AG08396 (cell line): ENCODE measurements at places on chromosomes 2 and 18.

- no peak for DNase-seq
Observed at GRCh38 chr2:241728000-241728399, 6.4 kb upstream of the D2HGDH start.

DNA sequence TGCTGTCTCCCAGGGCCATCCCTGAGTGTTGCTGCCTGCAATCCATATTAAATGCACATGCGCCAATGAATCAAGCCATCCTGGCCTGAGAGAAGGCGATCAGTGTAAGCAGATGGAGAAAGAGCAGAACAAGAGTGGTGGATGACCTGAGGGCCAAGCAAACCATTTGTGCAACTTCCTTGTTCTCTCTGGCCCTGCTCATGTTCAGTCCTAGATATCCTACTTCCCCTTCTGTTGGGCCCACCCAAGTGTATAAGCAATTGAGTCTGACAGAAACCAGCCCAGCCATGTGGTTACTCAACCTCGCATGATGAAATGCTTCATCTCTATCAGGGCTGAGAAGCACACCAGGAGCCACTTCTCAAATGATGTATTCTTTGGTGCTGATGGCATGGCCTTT lies 383.1 kb upstream of the ID2 start:
- DNase-seq: no peak

DNA sequence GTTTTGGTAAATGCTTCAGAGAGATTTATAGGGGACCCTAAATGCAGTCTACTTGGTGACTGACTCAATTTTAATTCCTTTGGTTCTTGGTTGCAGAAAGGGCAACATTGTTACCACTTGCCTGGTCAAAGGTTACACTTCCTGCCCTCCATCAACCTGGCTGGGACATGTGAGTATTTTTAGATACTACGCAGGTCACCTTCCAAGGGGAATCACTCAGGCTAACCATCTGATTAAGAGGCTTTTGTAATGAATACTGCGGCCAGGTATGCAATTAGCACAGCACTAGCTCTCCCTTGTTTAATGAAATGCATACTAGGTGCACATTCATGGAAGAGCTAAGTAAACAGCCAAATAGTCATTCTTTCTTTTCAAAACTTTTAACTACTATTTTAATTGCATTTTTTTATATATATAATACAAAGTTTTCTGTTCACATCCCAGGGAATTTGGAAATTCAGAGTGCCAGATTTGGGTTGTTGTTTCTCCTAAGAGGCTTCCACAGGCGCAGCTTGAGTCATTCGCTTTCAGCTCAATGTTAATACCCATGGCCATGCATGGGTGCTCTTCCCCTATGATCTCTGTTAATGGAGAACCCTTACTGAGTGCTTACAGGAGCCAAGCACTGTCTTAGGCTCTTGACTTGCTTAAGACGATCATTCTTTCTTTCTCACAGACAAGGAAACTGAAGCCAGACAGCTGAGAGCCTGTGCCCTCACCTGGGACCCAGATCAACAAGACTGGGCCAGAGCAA lies 152.2 kb downstream of the MTX2 start:
- no peak for DNase-seq

- no peak for DNase-seq
Observed at GRCh38 chr18:57080479-57080878, 66.4 kb upstream of the BOD1L2 start.

- peak; percentile 84 for DNase-seq
Observed at GRCh38 chr2:28621172-28622100, 125.6 kb downstream of the PLB1 start.

DNA sequence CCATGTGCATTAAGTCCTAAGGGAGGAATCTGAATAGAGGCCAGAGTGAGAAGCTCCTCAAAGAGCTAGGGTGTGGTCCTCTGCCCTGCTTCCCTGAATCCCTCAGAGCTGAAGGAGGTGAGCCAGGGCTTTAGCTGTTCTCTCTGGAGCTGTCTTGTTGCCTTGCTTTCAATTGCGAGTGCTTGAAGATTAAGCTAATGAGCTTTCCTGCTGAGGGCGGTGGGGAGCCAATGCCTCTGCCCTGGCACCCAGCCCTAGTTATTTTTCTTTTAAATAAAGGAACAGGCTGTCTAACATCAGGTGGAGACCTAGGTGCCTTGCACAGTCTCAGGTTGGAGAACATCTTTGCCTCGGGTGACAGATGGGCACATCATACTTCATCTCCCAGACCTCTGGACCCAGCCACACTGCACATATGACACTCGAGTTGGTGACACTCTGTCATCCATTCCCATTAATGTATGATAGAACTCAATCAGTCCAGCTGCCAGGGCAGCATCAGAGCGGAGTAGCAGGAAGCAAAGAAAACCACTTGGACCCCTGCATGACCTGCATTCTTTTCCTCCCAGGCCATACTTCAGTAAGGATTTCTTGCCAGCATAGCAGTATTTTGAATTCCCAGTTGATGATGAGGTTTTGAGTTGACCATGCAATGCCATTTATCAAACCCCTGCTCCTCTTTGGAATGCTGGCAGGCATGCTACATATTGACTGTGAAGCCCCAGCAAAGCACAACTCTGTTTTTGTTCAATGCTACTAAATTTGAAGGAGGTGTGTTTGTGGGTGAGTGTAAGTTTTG lies 292.7 kb downstream of the RNF144A start:
- no peak for DNase-seq

DNA sequence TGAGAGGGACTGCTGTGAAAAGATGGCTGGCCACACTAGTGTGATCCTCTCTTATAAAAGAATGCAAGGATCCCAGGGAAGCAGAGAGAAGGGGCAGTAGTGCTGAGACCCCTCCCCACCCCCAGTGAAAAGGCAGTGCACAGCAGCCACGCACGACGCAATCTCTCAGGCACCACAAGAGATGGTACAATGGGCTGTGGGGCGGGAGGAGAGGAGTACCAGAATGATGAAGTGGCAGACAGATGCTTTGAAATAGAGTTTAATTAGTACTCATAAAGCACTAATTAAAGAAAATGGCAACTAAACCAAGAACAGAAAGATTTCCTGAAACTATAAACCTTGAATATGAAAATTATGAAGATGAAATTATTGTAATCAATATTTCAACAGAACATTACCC lies 29.0 kb downstream of the B4GALT6 start:
- DNase-seq: no peak

- DNase-seq: no peak
Observed at GRCh38 chr2:439556-440402, 151.9 kb upstream of the ALKAL2 start.

GRCh38 chr2:207802650-207803049 lies 32.9 kb upstream of the FZD5 start:
- no peak for DNase-seq

DNA sequence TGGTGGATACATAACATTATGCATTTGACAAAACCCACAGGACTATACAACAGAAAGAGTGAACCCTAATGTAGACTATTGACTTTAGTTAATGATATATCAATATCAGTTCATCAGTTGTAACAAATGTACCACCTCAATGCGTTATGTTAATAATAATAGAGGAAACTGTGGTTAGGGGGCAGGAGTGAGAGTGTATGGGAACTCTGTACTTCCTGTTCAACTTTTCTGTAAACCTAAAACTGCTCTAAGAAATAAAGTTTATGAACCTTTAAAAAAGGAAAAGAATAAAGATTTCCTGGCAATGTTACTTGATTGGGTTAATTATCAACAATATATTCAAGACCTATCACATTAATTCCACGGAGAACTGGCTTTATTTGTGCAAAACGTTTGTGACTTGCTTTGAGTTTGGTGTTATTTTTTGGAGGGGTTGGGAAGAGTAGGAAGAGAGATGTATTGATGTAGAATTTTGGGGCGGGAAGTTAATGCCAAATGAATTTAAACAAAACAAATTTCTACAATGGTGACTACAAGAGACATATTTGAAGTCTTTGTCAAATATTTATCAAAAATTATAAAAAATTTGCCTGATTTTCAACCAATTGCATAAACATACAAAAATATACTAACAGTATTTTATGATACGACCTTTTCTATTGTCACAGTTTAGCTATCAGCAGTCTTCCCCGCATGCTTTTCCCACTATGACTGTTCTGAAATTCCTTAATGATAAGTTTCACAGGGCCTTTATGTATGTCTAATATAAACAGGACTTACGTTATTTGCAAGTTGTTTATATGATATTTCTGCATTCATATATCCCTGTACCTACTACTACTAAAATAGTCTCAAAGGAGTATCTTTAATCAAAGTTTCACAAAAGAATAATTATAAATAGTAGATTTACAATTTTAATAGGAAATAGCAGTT lies 2.1 kb upstream of the RTN4 start:
- no peak for DNase-seq

- no peak for DNase-seq
Observed at GRCh38 chr2:105582952-105583660, 161.6 kb upstream of the NCK2 start.

GRCh38 chr18:73274812-73275621 lies 407.2 kb upstream of the NETO1 start:
- DNase-seq: no peak

- DNase-seq: no peak
Observed at GRCh38 chr2:88892207-88892606, 200.7 kb downstream of the RPIA start.

DNA sequence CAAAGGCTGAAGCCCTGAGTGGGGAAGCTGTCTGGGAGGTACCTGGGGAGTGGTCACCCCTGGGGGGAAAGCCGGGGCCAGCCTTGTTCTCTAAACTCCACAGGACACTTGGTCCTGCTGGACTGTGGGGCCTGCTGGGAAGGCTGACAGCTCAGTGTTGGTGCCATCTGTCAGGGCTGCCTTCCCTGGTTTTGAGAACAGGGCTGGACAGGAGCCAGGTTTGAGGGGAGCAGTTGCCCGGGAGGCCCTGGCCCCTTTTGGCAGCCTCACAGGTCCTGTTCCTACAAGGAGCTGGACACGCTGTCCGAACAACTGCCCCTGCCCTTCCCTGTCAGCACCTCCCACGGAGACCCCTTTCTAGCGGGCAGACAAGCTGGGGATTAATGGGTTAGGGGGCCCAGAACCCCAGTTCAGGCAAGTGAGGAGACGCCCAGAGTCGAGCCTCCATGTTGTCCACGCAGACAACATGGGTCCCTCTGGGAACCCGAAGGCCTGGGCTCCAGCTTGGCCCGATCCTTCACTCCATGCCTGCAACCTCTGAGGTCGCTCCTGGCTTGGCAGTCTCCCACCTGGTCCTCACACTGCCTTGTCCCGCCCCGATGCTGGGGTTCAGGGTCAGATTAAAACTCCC lies 40.8 kb downstream of the ATOH8 start:
- DNase-seq: no peak

- DNase-seq: no peak
Observed at GRCh38 chr2:127107622-127107999, 657 bp upstream of the BIN1 start.

DNA sequence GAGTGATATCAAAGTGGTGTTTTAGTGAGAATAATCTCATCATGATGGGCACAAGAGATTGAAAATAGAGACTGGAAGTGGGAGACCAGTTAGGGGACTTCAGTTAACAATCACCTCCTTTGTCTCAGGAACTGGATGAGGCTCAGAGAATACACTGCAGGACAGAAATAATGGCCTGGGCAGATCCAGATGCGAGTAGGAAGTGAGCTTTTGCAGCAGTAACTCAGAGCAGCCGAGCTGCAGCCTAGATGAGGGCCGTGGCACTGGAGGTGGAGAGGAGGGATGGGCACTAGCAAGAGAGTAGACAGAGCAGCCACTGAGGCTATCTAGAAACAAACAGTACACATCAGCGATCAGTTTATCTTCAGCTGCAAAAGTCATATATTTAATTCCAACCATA lies 48.6 kb downstream of the CYB5A start:
- DNase-seq: no peak

DNA sequence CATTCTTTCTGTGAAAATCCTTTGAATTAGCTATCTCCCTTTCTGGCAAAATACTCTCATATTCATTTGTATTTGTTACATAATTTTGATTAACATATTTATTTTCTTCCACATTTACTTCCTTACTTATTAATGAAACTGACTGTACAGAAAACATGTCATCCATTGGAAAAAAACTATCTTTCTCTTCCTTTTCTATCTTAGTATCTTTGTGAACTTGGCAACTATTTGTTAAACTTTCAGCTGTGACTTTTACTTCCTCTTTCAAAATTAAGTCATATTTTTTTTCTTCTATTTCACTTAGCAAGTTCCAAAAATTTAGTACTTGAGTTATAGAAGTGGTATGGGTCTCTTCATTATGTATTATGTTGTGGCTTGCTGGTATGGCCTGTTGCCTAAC lies 2.6 kb downstream of the RAD51AP2 start:
- no peak for DNase-seq

DNA sequence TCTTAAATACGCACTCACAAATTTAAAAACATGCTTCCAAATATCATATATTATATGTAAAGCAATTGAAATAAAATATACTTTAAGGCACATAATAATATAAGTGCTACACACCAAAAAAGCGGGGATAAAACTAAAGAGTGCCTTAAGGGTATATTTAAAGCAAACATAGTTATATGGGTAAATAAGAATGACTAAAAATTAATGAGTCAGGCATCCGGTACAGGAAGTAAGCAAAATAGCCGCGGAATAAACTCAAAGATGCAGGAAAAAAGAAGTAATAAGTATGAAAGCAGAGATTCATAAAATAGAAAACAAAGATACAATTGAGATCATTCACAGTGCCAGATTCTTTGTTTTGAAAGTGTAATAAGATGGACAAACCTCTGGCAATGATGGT lies 503.5 kb upstream of the SOX11 start:
- no peak for DNase-seq

GRCh38 chr18:13268158-13269012 lies 49.8 kb downstream of the LDLRAD4 start:
- no peak for DNase-seq

DNA sequence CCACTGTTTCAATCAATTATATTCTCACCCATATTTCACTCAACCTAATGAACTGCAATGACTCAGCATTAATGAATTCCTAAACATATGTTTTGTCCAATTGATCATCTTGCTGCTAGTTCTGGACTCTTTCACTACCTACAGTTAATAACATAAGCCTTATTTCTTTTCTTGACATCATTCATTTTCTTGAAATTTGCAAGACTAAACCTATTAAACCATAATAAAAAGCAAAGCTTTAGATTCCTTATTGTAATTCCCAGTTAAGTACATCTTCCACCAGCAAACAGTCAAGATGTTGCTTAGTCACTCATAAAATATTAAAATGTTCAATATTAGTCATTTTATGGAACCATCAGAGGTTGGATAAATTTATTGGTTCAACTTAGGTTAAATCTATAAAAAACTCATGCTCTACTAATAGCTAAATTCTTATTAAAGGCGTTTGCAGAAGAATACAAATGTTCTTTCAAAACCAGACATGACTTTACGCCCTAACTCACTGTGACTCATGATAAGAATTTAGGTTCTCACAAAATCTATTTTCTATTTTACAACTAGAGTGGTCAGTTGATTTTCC lies 599.4 kb downstream of the RNF144A start:
- DNase-seq: no peak

DNA sequence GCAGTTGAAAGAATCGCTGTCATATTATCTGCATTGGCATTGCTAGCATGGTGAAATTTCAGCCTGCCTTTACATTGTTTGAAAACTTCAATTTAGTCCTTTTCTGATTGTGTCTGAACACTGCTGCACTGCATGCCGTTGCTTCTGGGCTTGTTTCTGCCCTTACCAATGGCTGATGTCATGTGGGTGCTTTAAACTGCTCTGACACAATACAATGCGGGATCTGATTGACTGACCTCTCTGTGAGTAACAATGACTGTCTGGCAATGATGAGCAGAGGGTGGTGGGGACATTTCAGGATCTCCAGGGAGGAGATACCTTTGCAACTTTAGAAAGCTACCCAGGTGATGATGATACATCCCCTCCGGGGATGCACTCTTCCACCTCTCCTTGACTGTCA lies 119.5 kb upstream of the ZBTB14 start:
- DNase-seq: no peak

GRCh38 chr18:48942554-48943261 lies 8.1 kb downstream of the SMAD7 start:
- DNase-seq: peak; percentile 82
